GM13976 (cell line): ENCODE measurements at places on chromosomes 1 and 21.
A peak's percentile ranks its signal among the peaks of the same experiment; 100 is the strongest.

DNA sequence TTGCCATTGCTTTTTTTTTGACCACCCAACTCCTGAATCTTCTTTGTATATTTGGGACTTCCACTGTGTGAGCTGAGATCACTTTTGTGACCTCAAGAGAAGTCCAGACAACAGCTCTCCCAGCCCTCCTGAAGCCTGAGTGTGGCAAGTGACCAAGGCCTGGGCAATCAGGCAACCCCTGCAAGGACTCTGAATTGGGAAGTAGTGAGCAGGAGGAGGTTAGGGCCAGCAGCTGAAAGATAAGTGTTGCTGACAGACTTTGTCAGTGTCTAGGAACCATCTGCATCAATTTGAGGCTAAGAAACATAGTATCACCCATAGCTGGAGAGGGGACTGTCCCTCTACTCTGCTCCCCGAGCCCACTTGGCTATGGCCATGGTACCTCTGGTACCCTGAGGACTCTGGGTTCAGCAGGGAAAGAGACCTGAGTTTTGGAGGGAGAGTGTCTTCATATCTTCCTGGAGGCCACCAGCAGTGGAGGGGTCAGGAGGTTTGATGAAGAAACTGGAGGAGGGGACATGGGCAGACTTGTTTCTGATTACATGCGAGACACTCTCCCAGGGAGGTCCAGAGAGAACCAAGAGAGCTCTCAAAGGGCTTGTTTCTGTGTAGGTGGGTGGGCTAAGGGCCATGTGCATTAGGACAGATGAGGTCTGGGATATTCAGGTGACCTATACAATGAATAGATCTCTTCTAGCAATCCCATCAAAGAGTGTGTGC lies 147.0 kb upstream of the DNAH14 start:
- no peak for DNase-seq

- no peak for DNase-seq
Observed at GRCh38 chr1:183291802-183292514, 105.9 kb downstream of the LAMC2 start.

- DNase-seq = no peak
Observed at GRCh38 chr1:151342021-151342420, 5.0 kb downstream of the RFX5 start.

- no peak for DNase-seq
Observed at GRCh38 chr1:15882665-15883064, 35.2 kb downstream of the SPEN start.

GRCh38 chr1:6603238-6603914 lies 707 bp upstream of the KLHL21 start:
- DNase-seq = peak; percentile 61
